NCI-H1092 (cell line): ENCODE measurements at places on chromosomes 4 and X.

DNA sequence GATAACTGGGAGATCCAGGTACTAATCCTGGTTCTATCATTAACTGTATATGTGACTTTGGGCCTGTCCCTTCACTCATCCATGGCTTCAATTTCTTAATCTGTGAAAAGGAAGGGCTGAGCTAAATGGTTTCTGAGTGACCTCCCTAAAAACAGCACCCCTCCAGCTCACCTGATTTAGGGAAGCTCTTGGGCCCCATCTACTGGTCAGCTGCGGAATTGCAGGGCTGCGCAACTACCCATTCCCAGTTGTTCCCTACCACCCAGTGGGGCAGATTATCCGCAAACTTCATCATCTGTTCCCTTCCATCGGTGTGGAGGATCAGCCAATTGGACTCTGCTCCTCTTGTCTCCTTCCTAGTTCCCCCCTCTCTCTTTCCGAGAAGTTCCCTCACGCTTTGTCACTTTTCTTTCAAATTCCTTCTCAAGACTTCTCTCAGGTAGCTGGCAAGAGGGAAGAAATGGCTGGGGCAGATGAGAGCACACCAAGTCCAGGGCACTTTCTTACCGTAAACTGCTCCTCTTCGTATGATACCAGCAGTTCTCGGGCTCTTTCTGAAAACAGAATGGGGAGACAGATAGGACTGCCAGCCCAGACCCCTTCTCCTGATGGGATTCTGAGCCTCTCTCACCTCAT is 5.8 kb downstream of the LAS1L start:
- DNase-seq = no peak

GRCh38 chr4:53651156-53651735 is 60.0 kb upstream of the LNX1 start:
- DNase-seq = no peak

DNA sequence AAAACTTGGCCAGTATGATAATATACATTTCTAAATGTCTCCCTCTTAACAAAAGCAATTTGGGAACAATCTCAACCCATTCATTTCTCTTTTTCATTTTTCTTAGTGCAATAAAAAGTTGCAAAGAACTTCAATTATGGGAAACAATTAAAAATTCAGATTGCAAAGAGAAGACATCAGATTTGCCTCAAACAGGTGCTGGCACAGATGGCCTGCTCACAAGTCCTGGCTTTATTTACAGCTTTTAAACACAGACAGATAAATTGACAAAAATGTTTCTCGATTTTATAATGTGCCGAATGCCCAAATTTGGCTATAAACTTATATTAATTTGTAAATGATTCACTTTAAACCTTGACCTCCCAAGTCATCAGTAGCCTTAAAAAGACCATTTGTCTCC is 28.7 kb downstream of the SLC4A4 start:
- no peak for DNase-seq

DNA sequence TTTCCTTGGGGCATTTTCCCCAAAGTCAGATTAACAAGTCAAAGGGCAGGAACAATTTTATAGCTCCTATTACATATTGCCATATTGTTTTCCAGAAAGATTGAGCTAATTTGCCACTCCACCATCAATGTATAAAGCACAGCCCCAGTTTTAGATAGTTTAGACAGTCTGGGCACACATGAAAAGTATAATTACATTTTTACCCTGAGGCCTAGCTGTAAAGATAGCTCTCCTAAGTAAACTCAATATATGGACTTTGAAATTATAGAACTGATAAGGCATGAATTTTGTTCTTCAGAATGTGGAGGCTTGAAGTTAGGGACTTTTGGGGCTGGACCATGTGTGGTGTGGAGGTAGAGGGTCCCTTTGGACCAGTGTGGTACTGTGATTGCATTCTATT is 166.0 kb downstream of the FHIP1A start:
- no peak for DNase-seq

- no peak for DNase-seq
Measured at GRCh38 chr4:181969151-181969550, 274.1 kb upstream of the TENM3 start.

- DNase-seq = no peak
Measured at GRCh38 chr4:6845027-6845426, 62.5 kb downstream of the KIAA0232 start.

DNA sequence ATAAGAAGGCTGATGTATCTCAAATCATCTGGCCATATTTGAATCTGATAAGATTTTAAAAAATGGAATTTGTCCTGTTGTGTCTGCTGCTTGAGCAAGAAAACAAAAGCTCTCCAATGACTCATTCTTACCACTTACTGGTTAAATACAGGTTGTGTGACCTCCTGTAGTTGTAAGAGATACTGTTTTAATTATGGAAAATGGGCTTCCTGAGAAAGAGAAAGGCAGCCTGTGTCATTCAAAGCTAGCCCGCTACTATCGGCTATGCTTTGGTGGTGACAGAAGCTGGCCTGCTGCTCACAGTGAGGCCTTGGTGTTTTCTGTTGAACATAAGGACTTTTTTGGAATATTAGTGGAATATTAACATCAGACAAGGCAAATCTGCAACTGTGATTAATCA is 1722.1 kb upstream of the PCDH10 start:
- no peak for DNase-seq

- no peak for DNase-seq
Measured at GRCh38 chrX:116238567-116239255, 68.2 kb downstream of the AGTR2 start.

DNA sequence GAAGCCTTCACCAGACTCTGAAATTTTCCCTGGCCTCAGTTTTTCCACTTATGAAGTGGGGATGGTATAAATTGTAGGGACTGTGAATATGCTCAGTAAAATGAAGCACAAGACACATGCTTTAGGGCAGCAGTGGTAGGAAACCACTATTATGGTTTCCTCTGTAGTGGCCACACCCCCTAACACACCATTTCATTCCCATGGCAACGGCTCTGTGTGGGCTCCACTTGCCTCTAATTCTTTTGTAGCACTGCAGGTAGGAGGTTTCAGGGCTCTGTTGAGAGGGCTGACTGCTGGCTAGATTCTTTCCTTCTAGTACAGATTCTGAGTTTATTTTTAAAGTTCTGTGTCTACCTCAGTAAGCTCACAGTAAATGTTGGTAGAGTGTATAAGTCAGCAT is 3.5 kb upstream of the VMA21 start:
- peak; percentile 13 for DNase-seq

DNA sequence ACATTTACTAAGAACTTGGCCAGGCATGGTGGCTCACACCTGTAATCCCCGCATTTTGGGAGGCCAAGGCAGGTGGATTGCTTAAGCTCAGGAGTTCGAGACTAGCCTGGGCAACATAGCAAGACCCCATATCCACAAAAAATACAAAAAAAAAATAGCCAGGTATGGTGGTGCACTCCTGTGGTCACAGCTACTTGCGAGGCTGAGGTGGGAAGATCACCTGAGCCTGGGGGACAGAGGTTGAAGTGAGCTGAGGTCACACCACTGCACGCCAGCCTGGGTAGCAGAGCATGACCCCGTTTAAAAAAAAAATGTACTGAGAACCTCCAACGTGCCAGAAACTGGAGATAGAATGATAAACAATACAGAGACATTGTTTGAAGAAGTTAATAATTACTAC is 8.0 kb downstream of the OPRPN start:
- no peak for DNase-seq

GRCh38 chr4:147981305-147981704 is 249.4 kb downstream of the ARHGAP10 start:
- no peak for DNase-seq

DNA sequence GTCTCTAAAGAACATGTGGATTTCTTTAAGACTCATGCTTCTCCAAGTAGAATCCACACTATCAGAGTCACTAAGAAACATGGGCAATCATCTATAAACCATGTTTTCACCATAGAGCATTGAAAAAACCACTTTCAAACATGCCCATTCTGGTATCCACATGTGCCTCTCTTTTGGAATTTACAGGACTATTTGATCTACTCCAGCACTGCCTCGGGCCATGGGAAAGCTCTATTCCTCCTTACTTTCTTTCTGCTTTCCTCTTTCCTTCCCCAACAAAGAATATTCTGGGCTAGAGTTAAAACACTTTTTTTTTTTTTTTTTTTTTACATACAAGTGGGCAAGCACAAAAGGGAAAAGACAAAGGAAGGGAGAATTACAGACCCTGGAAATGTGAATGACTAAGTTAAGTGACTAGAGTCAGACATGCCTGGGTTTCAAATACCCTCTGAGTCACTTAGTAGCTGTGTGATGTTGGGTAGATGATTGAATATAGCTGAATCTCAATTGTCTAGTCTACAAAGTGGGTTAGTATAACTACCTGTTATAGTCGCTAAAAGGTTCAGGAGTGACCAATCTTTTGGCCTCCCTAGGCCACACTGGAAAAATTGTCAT is 847.7 kb upstream of the INTU start:
- no peak for DNase-seq

- no peak for DNase-seq
Measured at GRCh38 chr4:34850421-34850820, 1393.9 kb downstream of the ARAP2 start.

- DNase-seq = no peak
Measured at GRCh38 chr4:122701965-122702364, 30.5 kb upstream of the BBS12 start.

DNA sequence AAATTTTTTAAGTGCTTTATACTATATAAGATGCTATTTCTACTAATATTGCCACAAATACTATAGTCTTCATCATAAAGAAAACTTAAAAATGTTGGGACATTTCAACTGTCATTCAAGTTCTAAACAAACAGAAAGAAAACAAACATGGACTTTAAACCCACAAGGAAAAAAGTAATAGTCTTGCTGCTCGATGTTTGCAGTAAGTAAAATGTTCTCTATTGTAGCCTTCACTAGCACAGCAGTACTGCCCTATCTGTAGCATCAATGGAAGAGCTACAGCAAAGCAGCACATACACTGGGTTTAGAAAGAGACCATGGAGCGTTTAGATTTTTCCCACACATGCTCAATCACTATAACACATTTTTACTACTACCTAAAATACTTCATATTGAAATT is 146.8 kb downstream of the KLHL13 start:
- DNase-seq = no peak

- no peak for DNase-seq
Measured at GRCh38 chr4:105147016-105147552, 408 bp downstream of the TET2 start.

DNA sequence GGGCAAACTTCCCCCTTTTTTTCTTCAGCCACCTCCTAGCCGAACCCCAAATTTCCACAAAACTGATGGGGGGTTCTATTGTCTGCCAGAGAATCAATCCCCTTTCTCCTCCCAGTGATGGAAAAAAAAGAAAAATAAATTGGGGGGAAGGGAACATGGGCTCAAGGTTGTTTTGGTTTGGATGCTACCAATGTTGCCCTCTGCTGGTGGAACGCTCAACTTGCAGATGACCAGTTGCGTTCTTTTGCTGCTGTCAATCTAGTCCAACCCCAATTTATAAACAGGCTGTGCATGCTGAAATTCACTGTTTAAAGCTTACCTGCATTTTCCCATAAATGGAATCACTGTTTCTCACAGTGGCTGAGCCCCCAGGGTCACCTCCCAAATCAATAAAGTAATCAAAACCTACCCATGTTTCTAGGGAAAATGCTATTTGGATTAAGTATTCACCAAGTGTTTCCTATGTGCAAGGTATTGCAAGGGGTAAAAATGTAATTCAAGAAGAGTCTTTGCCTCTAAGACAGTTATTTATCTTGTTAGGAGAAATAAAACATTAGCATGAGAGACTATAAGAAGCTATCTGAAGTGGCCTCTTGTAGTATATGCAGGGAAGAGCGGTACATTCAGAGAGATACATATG is 116.7 kb upstream of the TMEM164 start:
- DNase-seq = peak; percentile 10

- no peak for DNase-seq
Measured at GRCh38 chr4:53559021-53559620, 32.2 kb downstream of the LNX1 start.

- DNase-seq = no peak
Measured at GRCh38 chr4:3637326-3638016, 105.2 kb upstream of the LRPAP1 start.

- DNase-seq = no peak
Measured at GRCh38 chr4:124454772-124455270, 257.7 kb downstream of the ANKRD50 start.

DNA sequence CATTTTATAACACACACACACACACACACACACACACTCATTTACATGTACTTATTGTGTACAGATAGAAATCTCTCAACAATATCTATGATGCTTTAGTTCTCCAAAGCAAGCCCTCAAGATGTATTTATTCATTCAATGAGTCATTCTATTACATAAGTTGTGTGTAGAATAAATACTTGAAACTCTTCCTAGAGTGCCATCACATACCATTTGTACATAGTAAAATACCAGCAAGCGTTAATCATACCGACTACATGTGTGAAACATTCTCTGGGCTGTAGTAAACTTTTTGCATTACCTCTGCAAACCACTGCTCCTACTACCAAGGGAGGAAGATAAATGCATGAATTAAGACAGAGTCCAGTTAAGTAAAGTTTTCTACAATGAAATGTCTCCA is 70.9 kb downstream of the EPHA5 start:
- DNase-seq = no peak

- DNase-seq = no peak
Measured at GRCh38 chr4:89899152-89899551, 4.5 kb downstream of the MMRN1 start.

DNA sequence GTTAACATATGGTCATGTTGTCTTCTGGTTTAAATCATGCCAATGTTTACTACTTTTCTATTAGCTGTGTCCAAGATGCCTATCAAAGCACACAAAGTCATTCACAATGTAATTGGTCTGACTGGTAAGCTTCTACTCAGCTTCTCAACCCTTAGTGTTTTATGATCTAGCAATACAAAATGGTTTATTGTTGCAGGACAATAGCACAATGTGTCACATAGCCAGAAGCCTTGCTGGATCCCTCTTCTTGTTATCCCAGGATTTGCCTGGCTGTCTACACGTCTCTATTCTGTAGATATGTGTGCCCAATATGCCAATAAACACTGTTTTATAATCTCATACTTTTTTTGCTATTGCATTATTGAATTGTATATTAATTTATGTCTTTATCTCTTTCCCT is 1111.0 kb upstream of the AGA start:
- no peak for DNase-seq
